KBM-7 (cell line): ENCODE measurements at places on chromosomes 7 and 10.

GRCh38 chr10:58570979-58571378 lies 58.3 kb downstream of the BICC1 start:
- DNase-seq: no peak

DNA sequence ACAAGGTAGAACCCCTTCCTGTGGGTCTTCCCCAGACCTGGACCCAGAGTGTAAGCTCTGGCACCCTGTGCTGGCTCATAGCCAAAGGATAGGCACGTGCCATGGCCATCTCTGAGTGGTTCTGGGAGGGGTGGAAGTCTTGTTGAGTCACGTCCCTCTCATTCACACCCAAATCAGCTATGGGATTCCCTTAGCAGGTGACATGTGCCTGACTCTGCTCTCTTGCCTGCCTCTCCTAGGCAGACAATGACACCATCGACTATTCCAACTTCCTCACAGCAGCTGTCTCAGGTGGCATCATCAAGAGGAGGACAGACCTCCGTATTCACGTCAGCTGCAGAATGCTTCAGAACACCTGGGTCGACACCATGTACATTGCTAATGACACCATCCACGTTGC lies 59.8 kb downstream of the C10orf120 start:
- DNase-seq: no peak

GRCh38 chr7:43302211-43302711 lies 189.8 kb downstream of the HECW1 start:
- no peak for DNase-seq

- DNase-seq: no peak
Measured at GRCh38 chr10:59342723-59343122, 19.6 kb downstream of the FAM13C start.

GRCh38 chr10:89100680-89101079 lies 106.4 kb downstream of the CH25H start:
- no peak for DNase-seq
